ENCODE measurements at places on chromosomes 13 and 19. TPM values are rescaled to one million over a fixed set of nuclear protein-coding genes. Genes with fewer than 3 reads are reported as not detected.
A peak's percentile ranks its signal among the peaks of the same experiment; 100 is the strongest.

DNA sequence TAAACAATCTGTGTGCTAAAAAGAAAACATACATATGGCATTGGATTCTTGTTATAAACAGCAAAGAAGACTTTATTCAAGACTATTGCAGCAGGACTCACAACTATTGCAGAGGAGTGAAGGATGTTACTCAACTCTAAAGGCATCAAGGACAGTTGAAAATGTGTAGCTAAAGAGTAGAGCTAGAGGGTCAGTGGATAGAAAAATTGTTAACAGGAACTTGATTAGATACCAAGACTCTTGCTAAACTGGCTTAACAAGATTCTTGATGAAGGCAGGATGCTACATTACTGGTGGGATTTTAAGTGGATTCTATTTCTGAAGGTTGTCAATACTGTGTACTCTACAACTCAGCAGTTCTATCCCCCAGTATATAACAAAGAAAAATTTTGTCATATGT lies 1183.3 kb downstream of the SLITRK1 start:
- H3K4me1 ChIP-seq, result no peaks in the 10 kb centered on the region
- DNase-seq, result no peak
- H3K4me3 ChIP-seq, result no peak overlapping the region
- H3K27ac ChIP-seq, result no peak overlapping the region
- no peaks in the 10 kb centered on the region for H3K27me3 ChIP-seq
- H3K36me3 ChIP-seq, result no peaks in the 10 kb centered on the region

GRCh38 chr13:97140611-97141010 lies 81.5 kb upstream of the MBNL2 start:
- H3K4me3 ChIP-seq, result no peak overlapping the region
- no peak for DNase-seq
- H3K27ac ChIP-seq, result no peak overlapping the region
- peaks cover 24% of the 10 kb centered on the region for H3K4me1 ChIP-seq
- no peaks in the 10 kb centered on the region for H3K36me3 ChIP-seq
- no peaks in the 10 kb centered on the region for H3K27me3 ChIP-seq

DNA sequence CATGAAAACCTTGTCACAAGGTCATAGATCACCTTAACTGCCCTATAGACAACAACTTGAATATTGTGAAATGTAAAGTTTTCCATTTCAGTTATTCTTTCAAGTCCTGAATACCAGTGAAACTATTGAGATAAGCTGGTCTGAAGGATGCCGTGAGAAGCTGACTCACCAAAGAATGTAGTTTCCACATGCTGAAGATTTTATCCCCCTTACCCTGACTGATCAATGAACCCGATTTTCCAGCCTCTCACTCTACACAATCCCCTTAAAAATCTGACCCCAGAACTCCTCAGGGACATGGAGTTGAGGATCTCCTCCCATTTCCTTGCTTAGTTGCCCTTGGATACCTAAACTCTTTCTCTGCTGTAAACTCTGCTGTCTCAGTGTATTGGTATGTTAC lies 67.5 kb downstream of the POSTN start:
- H3K4me3 ChIP-seq, result no peak overlapping the region
- H3K27me3 ChIP-seq, result no peaks in the 10 kb centered on the region
- DNase-seq, result no peak
- no peaks in the 10 kb centered on the region for H3K4me1 ChIP-seq

DNA sequence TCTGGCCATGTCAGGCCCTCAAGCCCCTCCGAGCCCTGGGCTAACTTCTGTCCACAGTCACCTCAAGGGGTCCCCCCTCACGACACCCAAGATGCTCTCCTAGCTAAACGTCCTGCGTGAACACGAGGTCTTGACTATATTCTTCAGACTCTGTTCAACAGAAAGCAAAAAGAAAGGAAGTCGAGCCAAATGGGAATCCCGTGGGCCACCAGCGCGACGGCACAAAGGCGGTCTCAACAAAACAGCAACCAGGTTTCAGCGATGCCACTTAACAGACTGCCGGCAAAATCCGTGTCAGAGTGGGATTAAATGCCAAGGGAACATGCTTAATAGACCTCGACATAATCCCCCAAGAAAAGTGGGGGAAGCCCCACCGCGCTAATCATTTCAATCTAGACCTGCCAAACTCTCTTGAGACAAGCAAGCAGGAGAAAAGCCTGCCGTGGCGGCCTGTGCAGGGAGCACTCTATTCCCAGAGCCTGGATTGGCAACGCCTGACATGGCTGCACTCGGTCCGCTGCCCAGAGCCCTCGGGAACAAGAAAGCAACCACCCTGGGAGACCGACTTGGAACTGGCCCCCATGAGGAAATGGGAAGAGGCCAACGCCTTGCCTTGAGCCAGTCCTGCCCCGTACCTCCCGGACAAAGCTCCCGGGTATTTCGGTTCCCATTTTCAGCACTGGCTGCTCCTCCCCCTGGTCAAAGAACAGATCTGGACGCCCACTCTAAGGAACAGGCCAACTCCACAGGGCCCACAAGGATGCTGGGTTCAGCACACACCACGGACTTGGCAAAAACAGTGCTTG lies 16.0 kb downstream of the ZC3H4 start:
- DNase-seq, result peak; percentile 50
- peak overlapping the region; percentile 80 for H3K27ac ChIP-seq
- H3K4me1 ChIP-seq, result peaks cover 83% of the 10 kb centered on the region
- peaks cover 13% of the 10 kb centered on the region for H3K36me3 ChIP-seq
- no peaks in the 10 kb centered on the region for H3K27me3 ChIP-seq

DNA sequence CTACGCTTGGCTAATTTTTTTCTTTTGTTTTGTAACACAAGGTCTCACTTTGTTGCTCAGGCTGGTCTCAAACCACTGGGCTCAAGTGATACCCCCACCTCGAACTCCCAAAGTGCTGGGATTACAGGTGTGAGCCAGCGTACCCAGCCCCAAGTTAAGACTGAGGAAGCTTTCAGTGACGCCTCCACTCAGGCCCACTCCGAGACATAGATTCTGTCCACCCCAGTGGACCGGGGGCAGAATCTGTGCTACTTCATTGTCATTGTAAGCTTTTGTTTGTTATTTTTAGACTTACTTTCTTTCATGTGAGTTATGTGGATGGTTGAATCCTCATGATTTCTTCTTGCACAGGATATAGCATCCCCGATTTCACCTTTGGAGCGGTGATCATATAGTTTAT lies 156.9 kb upstream of the TSHZ3 start:
- H3K36me3 ChIP-seq, result no peaks in the 10 kb centered on the region
- DNase-seq, result no peak
- H3K4me1 ChIP-seq, result no peaks in the 10 kb centered on the region
- no peak overlapping the region for H3K27ac ChIP-seq
- no peak overlapping the region for H3K4me3 ChIP-seq

DNA sequence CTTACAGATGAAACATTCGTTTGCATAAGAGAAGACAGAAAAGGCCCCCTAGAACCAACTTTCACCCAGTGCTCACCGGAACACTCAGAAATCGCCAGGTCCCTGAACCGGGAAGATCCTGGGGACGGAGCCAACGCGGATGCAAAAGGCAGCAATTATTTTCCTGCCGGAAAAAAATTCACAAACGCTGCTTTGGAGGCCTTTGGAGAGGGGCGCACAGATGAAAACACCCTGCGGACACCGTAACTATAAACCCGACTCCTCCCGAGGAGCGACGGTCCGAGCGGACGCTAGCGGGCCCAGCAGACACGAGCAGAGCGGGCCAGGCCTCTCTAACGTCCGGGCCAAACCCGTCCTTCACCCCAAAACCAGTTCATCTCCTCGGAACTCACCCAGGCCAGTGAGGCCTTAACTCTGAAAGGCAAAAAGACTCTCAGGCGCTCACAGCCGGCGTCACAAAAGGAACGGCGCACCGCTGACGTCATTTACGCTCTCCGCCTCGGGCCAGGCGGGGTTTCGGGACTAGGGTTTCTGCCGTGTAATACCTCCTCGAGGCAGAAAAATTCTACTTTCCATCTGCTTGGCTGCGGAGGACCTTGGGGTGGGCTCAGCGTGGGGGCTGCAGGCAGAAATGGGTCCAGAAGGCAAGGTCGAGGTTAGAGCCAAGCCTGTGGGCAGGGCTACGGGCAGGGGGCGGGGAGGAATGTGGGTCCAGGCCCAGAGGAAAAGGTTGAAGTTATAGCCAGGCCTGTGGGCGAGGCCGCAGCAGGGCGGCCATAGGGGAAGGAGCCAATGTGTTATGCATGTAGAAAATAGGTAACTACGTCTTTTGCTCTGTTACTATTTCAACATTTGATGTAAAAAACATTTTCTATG lies at the start of gene ZNF426:
TSS of gene ZNF426 (minus strand) at position 463 of the 876 bp plus-strand sequence. CDS start 2,413 bp downstream, outside the sequence.
- DNase-seq, result peak; percentile 91
- no peaks in the 10 kb centered on the region for H3K27me3 ChIP-seq
- peak within 1 kb of the TSS; percentile 87 for H3K4me3 ChIP-seq

Gene PSG1
- not detected for total RNA-seq

Gene PNMA8A
- total RNA-seq, result 8.4 TPM

DNA sequence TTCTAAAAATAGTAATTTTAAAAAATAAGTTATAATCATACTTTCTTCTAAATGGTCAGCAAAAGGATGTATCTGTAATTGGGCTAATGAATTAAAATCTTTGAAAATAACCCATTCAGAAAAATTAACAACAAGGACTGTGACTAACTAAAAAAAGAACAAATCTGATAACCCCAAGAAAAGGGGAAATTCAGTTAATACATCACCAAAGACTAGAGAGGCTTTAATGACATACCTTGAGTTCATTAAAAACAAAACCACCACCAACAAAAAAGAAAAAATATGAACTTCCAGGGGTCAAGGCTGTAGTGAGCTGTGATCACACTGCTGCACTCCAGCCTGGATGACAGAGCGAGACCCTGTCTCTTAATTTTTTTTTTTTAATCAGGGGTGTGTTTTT lies 121.8 kb downstream of the TBC1D4 start:
- H3K4me1 ChIP-seq, result peaks cover 45% of the 10 kb centered on the region
- peaks cover 21% of the 10 kb centered on the region for H3K36me3 ChIP-seq
- H3K27me3 ChIP-seq, result no peaks in the 10 kb centered on the region
- H3K27ac ChIP-seq, result no peak overlapping the region
- no peak overlapping the region for H3K4me3 ChIP-seq

DNA sequence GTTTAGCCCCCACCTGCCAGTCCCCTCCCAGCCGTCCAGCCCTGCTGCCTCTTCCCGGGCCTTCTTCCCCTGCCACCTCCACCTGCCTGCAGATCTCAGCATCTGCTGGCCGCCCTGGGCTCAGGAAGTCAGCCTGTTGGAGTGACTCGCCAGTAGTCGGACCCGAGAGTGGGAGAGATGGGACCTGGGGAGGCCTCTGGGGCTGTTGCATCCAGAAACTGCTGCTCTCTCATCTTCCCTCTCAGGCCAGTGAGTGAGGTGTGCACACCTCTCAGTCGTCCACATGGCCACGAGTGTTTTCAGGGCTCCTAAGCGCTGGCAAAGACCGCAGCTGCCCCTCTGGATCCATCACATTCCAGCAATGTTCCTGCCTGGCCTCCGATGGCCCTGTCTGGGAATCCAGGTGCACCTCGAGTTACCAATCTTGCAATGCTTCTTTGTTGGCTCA lies 151.8 kb upstream of the SOX1 start:
- H3K27me3 ChIP-seq, result peaks cover 99% of the 10 kb centered on the region
- no peak overlapping the region for H3K4me3 ChIP-seq
- no peak overlapping the region for H3K27ac ChIP-seq
- no peaks in the 10 kb centered on the region for H3K36me3 ChIP-seq
- no peak for DNase-seq
- no peaks in the 10 kb centered on the region for H3K4me1 ChIP-seq

DNA sequence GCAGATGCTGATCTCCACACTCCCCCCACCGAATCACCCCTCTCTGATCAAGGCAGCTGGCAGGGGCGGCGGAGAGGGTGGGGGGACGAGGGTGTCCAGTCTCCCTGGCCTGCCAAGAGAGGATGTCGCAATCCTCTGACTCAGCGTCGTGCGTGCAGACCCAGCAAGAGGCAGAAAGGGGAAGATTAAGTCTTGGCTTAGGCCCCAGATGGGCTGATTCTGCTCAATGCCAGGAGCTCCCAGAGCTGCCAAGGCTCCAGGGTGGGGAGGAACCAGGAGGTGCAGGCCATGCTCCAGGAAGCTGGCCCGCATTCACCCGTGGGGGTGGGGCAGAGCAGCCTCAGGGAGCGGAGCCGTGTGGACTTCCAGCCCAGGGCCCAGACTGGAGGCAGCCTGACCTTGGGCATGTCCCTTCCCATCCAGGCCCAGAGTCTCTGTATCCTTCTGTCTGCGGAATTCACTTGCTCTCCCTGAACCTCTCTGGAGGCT lies 6.6 kb upstream of the BCL3 start:
- no peaks in the 10 kb centered on the region for H3K36me3 ChIP-seq
- H3K27me3 ChIP-seq, result no peaks in the 10 kb centered on the region
- DNase-seq, result peak; percentile 97
- H3K4me1 ChIP-seq, result peaks cover 74% of the 10 kb centered on the region
- peak overlapping the region; percentile 24 for H3K4me3 ChIP-seq

DNA sequence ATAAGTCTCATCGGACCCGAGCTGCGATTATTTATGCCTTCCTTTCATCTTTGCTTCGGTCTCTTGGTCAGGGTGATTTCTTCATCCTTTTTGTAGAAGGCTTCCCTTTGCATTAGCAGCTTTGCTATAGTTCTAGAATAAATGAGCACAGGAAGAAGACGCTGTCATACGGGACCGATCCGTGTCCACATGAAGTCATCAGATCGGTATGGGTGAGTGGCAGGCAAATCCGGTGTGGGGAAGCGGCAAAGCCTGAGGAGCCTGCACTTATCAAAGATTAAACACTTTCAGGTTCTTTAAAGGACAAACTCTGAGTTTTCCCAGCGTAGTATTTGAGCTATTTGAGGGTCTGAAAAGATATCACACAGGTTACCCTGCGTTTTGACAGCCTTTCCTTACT lies 119.3 kb downstream of the IRS2 start:
- H3K4me3 ChIP-seq, result no peak overlapping the region
- no peaks in the 10 kb centered on the region for H3K36me3 ChIP-seq
- H3K4me1 ChIP-seq, result peaks cover 17% of the 10 kb centered on the region
- DNase-seq, result no peak

Gene VMAC
- total RNA-seq, result 2.5 TPM

- no peaks in the 10 kb centered on the region for H3K36me3 ChIP-seq
- peak overlapping the region; percentile 97 for H3K27ac ChIP-seq
- H3K4me3 ChIP-seq, result peak overlapping the region; percentile 53
- H3K27me3 ChIP-seq, result no peaks in the 10 kb centered on the region
Observed at GRCh38 chr13:110298505-110299282, 8.3 kb downstream of the COL4A1 start.

Gene WDR62
- 17.7 TPM for total RNA-seq

- no peaks in the 10 kb centered on the region for H3K27me3 ChIP-seq
- H3K4me1 ChIP-seq, result peaks cover 95% of the 10 kb centered on the region
- DNase-seq, result no peak
- H3K27ac ChIP-seq, result peak overlapping the region; percentile 3
Observed at GRCh38 chr19:29711584-29712132, 3.4 kb downstream of the C19orf12 start.

DNA sequence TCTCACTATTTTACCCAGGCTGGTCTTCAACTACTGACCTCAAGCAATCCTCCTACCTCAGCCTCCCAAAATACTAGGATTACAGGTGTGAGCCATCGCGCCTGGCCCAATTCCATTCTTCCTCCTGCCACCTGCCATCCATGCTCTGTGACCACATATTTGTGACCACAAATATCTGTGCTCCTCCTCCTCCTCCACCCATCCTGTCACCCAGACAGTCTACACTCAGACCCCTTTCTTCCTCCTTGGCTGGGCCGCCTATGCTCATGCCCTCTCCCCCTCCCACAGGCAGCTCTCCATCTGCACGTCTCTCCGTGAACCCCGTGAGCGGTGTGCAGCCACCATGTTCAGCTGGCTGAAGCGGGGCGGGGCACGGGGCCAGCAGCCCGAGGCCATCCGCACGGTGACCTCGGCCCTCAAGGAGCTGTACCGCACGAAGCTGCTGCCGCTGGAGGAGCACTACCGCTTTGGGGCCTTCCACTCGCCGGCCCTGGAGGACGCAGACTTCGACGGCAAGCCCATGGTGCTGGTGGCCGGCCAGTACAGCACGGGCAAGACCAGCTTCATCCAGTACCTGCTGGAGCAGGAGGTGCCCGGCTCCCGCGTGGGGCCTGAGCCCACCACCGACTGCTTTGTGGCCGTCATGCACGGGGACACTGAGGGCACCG lies 3.2 kb downstream of the EHD2 start:
- peak overlapping the region; percentile 76 for H3K4me3 ChIP-seq
- H3K27ac ChIP-seq, result peak overlapping the region; percentile 93
- DNase-seq, result no peak
- peaks cover 78% of the 10 kb centered on the region for H3K4me1 ChIP-seq
- H3K36me3 ChIP-seq, result peaks cover 22% of the 10 kb centered on the region
